ENCODE measurements at places on chromosomes 12 and 14.

GRCh38 chr12:70469221-70469820 lies 103.2 kb downstream of the KCNMB4 start:
- no peak for DNase-seq

GRCh38 chr12:401235-402028 lies at the start of gene CCDC77:
Gene CCDC77 (plus strand): TSS chr12:401644. CDS start chr12:409384, 7,740 bp downstream.
- DNase-seq = peak; percentile 93

DNA sequence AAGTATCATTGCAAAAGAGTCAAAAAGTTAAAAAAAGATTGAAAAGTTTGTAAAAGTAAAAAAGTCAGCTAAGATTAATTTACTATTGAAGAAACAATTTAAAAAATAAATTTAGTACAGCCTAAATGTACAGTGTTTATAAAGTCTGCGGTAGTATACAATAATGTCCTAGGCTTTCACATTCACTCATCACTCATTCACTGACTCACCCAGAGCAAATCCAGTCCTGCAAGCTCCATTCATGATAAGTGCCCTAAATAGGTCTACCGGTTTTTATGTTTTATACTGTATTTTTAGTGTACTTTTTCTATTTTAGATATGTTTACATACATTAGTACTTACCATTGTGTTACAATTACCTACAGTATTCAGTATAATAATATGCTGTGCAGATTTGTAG lies 43.9 kb upstream of the ABCC9 start:
- no peak for DNase-seq

DNA sequence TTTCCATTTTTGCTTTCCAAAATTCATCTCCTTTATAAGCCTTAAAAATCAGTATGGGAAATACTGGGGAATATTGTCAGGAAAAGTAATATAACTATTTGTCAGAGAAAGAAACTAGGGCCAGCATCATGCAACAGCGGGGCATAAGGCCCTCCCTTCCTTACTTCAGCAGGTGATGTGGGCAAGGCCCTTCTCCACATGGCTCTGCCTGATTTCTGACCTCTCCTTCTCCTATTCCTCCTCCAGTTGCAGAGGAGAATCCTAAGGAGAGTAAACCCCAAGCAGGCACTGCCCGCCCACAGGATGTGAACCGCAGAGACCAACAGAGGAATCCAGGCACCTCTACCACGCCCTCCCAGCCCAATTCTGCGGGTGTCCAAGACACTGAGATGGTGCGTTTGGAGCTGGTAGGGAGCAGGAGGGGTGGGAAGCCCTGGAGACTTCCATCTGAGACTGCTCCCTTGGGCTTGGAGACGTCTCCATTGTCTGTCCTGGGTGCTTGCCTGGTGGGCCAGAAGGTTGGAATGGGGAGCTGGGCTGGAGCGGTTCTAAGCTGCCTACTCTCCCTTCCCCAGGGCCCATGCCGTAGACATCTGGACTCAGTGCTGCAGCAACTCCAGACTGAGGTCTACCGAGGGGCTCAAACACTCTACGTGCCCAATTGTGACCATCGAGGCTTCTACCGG lies 2.7 kb upstream of the SOAT2 start:
- no peak for DNase-seq

DNA sequence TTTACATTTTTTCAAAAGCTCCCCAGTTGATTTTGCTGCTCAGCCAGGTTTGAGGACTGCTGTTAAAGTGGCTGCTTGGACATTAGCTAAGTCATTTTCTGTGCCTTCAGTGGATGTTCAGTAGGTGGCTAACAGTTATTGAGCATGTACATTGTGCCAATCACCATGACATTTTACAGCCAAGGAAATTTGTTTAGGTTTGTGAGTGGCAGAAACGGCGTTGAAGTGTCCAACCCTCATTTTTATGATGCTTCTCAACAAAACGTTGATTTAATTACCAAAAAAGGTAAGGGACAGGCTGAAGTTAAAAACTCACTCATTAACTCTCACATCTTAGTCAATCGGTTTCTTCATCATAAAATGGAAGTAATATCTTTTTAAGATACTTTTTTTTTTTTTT lies 37.0 kb upstream of the LRIG3 start:
- no peak for DNase-seq
